ENCODE measurements at places on chromosomes 16 and 17.

DNA sequence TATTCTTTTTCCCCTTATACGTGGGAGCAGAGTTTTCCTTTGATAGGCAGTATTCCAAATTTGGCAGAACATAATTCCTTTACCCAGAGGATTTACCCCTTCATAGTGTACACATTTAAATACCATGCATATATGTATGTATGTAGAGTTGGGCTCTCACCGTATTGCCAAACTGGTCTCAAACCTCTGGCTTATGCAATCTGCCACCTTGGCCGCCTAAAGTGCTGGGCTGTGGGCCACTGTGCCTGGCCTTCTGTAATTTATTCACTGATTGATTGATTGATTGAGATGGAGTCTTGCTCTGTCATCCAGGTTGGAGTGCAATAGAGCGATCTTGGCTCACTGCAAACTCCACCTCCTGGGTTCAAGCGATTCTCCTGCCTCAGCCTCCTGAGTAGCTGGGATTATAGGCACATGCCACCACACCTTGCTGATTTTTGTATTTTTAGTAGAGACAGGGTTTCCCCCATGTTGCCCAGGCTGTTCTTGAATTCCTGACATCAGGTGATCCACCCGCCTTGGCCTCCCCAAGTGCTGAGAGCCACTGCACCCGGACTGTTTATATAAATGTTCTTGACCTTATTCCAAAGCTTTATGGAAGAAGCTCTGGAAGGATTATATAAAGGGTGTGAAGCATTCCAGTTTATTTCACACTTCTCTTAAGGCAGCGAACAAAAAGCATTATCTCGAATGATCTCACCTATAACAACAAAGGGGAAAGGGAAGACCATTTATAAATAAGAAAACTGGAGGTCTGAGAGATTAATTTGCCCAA, 14.9 kb downstream of the GLG1 start:
- DNase-seq: no peak

- DNase-seq: no peak
Observed at GRCh38 chr17:50169121-50169764, 3.4 kb downstream of the SGCA start.

GRCh38 chr17:15404106-15405057, 63.0 kb upstream of the TEKT3 start:
- no peak for DNase-seq

- no peak for DNase-seq
Observed at GRCh38 chr17:73492821-73493814, 151.1 kb downstream of the SDK2 start.

DNA sequence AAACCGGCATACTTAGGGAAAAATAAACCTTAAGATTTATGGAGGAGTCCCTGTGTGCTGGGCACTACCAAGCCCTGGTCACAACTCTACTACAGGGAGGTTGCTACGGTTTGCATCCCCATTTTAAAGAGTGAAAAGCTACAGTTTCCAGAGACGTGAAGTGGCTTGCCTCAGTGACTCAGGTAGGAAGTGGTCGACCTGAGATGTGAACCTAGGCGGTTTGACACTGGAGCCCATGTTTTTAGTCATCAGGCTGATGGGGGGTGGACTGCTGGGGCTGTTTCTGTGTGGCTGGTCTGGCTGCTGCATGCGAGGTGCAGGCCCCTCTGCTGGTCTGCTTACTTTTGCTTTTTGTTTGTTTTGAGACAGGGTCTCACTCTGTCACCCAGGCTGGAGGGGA, 6.6 kb downstream of the COX6A2 start:
- no peak for DNase-seq

- DNase-seq: no peak
Observed at GRCh38 chr17:35147375-35147905, at the start of gene UNC45B. Gene UNC45B (plus strand): TSS chr17:35147817. CDS start chr17:35148264, 447 bp downstream.

- DNase-seq: no peak
Observed at GRCh38 chr16:8588682-8589056, 1.6 kb downstream of the TMEM114 start.

- no peak for DNase-seq
Observed at GRCh38 chr16:75234856-75235696, 16.3 kb downstream of the CTRB1 start.

- DNase-seq: no peak
Observed at GRCh38 chr17:31490019-31490650, 98.7 kb downstream of the RAB11FIP4 start.

- DNase-seq: no peak
Observed at GRCh38 chr17:38969281-38969680, 2.1 kb upstream of the FBXO47 start.

- DNase-seq: peak; percentile 99
Observed at GRCh38 chr17:31269578-31269983, 27.5 kb downstream of the OMG start.

DNA sequence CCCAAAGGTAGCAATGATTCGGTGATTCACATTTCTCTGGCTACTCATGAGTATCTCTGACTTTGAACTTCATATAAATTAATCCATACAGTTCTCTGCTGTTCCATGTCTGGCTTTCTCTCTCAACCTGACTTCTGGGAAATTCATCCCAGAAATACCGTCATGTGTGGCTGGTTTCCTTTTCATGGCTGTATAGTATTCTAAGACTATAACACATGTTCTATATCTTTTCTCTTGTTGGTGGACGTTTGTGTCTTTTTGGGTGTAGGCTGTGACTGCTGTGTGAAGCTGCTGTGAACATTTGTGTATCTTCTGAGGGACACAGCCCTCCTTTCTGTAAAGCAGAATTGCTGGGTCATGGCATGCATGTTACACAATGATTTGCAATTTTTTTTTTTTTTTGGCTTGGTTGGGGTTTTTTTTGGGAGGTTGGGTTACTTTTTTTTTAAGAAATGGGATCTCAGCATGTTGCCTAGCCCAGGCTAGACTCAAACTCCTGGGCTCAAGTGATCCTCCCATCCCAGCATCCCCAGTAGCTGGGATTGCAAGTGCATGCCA, 6.3 kb downstream of the TTYH2 start:
- no peak for DNase-seq

GRCh38 chr17:58575511-58575910, 61.1 kb upstream of the MTMR4 start:
- DNase-seq: peak; percentile 27

DNA sequence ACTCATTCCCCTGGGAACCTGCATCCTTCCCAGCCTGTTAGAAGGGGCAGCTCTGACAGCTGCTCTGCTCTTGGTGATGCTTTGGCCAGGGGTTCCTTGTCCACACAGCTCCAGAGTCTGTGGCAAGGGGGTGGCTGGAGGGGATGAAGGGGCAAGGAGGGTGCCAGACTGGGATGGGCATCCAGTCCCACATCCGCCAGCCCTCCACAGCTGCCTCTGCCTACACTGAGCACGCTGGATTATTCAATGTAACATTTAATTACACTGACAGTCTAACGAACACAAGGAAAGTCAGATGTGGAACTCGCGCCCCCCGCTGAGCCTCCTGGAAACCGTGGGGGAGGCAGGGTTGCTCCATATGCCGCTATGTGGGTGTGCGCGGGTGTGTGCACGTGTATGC, 101.1 kb downstream of the C16orf78 start:
- no peak for DNase-seq

DNA sequence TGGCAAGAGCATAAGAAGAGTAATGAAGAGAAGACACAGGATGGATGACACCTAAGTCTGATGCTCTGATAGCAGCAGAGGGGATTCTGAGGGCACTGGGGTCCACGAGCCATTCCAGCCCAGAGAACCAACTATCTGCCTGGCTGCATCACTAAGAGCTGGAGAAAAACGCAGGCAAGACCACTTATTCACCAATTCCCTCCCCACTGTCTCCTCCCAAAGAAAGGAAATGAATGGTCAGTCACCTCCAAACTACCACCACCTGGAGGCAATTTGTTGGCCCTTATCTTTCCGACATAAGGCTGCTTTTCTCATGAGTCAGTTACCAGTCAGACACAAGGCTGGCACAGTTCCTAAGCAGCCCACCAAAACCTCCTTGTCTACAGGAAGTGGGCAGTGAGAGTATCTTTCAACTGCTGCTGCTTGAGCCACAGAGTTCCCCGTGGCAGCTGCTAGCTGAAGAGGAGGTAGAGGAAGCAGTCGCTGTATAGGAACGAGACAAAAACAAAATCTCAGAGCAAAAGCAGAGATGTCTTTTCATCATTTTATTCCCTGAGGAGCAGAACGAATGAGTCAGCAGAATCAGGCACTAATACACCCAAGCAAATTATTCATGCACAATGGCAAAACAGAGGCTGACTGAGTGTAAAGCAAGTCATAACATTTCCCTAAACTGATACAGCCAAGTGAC, 111.1 kb downstream of the SMG6 start:
- DNase-seq: peak; percentile 98

- DNase-seq: no peak
Observed at GRCh38 chr17:66684731-66685130, 150.2 kb upstream of the CACNG5 start.

DNA sequence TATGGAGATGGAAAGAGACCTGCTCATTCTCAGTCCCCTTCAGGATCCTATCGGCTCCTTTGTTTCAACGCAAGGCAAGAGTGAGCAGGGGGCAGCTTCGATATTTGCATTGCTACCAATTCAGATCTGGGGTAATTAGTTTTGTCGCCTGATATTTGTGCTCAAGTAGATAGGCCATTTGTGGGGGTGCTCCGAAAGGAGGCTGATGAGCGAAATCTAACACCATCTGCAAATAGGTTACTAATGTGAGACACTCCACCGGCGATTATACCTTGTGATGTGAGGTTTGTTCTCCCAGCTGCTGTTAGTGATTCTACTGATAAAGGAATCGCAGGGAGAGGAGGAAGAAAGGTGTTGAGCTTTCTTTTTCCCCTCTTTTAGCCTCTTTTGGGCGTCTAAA, 31.5 kb downstream of the WSCD1 start:
- no peak for DNase-seq

- no peak for DNase-seq
Observed at GRCh38 chr17:50536683-50537646, 4.4 kb downstream of the EPN3 start.

- no peak for DNase-seq
Observed at GRCh38 chr16:81456523-81457325, 12.1 kb downstream of the CMIP start.

DNA sequence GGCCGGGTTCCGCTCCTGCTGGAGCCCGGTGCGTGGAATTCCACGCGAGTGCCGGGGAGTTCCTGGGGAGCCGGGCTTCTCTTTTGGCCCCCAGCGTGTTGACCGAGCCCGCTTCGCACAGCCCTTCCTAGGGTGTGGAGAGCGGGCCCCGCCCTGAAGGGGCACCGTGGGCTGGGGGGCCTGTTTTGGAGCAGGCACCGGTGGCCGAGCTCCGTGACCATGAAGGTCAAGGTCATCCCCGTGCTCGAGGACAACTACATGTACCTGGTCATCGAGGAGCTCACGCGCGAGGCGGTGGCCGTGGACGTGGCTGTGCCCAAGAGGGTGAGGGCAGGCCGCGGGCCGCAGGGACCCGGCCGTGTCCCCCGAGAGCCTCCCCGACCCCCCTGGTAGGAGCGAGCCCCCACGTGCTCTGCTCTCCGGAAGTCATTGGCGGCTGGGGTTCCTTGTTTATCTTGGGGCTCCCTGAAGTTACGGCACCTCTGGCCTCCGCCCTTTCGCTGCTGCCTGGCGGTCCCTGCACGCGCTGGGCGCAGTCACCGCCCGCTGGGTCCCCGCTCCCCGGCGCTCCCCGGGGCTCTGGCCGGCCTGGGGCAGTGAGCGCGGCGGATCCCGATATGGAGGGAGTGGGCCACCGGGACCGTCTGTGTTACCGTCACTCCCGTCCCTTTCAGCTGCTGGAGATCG, 528 bp downstream of the HAGHL start:
- no peak for DNase-seq
